ENCODE measurements at places on chromosomes 5 and 9.

DNA sequence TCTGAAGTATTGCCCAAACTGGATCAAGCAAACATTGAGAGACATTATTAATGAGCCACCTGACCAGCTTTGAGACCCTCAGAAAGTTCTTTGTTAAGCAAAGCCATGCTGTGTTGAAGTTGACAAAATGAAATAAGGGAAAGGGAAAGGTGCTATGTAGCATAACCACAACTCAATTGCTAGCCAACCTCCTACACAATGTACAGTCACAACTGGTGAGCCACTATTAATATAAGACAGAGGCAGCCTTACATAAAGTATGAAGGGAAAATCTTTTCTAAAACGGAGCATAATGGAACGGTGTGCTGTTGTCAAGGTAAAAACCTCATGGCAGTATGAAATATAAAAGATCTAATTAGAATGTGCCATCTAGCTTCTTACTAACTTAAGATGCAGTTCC, 375.8 kb upstream of the ST8SIA4 start:
- no peak for DNase-seq

DNA sequence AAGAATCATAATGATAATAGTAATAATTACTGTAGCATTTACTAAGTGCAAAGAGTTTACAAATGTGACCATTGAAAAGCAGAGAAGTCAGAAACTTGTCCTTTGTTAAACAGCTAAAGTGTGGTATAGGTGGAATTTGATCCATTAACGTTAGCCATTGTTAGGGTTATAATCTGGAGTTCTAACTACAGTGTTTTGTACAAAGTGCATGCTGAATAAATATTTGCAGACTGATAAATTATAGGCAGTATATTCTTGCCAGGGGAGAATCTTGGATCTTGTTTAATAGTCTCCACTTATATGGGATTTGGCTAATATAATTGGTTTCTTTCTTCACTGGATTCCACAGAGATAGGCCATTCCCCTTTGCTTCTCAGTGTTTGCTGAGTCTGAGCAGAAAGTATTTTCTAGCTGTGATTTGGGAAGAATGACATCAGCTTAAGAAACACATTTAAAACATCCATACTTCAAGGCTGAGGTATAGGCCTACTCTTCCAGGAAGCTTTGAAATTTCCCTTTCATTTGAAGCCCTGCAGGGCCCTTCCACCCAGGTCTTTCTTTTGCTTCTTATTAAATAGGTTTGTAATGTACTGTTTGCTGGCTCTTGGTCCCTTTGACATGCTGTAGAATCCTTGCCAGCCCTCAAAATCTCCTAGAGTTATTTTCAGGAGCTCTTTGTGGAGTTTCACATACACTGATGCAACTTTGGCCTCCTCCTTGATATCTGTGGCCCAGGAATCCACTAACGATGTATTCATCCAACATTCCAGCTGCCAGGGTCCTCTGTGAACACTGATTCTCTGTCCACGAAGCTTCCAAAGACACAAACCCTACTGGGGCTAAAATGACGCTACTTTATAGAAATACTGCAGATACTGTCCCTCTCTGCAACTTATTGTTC, 51.4 kb downstream of the ATP10B start:
- no peak for DNase-seq

DNA sequence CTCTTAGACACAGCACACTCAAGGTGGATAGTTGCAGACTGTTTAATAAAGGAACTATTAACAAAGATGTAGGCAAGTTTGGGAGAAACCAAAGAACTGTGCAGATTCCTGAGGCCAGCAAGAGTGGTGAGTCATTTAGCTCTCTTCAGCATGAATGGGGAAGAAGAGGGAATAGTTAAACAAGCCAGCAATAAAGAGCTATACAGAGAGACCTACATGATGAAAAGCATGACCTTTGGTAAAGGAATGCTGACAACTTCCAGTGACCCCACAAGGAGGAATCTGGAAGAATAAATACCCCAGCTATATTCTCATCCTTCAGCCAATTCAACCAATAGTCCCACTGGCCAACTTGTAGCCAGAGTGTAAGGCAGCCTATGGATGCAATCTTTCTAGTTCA, 706.0 kb upstream of the GRAMD2B start:
- DNase-seq: peak; percentile 60

- DNase-seq: peak; percentile 95
These were observed 11.3 kb upstream of the LOX start for GRCh38 chr5:122089096-122090013.

DNA sequence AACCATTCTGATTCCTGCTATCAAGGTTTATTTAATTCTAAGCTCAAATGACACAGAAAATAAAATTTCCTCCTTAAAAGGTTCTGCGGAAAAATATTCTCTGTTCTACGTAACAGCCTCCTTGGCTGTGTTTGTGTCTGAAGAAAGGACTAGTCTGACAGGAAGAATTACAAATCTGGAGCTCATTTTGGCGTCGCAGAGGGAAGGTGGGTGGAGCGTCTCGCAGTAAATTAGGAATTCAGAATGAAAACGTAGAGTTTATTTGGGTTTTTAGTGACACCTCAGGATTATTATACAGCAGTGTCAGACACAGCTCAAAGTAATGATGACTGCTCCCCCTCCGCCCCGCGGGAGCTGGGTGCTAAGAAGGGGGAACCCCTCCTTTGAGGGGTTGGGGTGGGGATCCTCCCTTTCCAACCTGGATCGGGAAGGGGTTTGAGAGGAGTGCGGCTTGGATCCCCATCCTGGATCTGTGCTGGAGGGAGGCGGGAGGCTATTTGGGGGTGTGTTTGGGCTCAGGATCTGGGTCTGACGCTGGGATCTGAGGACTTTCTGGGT, 933 bp upstream of the TGFBR1 start:
- peak; percentile 63 for DNase-seq
